BJ (cell line): ENCODE measurements at places on chromosomes 11 and 22.

GRCh38 chr11:60175860-60176275 lies 7.0 kb downstream of the MS4A6A start:
- no peak for DNase-seq

DNA sequence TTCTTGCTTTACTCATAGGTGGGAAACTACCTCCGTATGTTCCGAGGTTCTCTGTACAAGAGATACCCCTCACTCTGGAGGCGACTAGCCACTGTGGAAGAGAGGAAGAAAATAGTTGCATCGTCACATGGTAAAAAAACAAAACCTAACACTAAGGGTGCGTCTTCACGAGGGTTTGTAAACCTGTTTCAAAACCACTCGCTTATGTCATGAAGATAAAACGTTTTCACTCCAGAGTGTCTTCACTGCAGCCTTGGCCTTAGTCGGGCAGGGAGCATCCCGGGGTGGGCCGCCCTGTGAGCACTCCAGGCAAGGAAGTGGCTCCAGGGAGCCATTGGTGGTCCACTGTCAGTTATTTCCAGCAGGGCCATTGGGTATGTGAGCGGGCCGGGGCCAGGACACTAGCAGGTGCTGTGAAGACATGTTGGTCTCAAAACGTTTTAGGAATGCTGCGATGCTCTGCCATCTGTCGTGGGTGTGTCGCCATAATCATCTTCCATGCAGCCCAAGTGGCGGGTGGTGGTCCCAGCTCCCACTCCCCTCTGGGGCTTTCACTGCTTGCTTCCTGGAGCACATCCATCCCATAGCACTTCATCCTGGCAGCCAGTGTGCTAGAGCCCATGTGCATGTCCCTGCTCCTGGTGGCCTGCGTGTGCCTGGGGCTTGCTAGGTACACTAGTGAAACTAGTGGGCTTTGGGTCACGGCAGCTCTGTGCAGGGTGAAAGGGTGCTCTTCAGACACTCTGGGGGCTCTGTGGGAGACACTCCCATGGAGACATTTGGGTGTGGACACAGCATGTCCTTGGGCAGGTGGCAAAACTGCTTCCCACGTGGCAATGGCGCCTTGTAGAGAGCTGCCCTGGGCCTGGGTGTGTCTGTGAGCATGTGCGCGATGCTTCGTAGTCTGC lies 5.2 kb downstream of the SMARCB1 start:
- no peak for DNase-seq

GRCh38 chr11:7619322-7619721 lies 54.0 kb downstream of the CYB5R2 start:
- no peak for DNase-seq

GRCh38 chr11:128283451-128283850 lies 303.9 kb downstream of the ETS1 start:
- DNase-seq = no peak

GRCh38 chr11:133052537-133052936 lies 479.8 kb downstream of the OPCML start:
- no peak for DNase-seq

DNA sequence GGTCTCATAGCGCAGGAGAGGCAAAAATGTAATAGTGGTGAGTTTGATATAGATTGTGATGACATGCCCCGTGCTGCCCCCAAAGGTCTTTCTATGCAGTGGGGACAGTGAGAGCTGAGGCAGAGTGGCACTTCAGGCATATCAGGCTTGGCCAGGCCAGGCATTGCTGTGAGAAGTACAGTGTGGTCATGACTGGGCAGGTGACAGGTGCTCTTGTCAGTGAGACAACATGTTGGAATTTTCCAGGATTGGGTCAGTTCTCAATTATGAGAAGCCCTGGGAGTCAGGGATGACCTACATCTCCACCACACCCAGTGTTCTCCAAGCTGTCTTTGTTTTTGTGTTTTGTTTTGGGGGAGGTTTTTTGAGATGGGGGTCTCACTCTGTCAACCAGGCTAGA lies 3.7 kb downstream of the SNAP29 start:
- no peak for DNase-seq

- no peak for DNase-seq
Observed at GRCh38 chr11:108931168-108931567, 266.3 kb downstream of the DDX10 start.

GRCh38 chr11:10438458-10438857 lies 16.6 kb upstream of the AMPD3 start:
- DNase-seq = no peak

DNA sequence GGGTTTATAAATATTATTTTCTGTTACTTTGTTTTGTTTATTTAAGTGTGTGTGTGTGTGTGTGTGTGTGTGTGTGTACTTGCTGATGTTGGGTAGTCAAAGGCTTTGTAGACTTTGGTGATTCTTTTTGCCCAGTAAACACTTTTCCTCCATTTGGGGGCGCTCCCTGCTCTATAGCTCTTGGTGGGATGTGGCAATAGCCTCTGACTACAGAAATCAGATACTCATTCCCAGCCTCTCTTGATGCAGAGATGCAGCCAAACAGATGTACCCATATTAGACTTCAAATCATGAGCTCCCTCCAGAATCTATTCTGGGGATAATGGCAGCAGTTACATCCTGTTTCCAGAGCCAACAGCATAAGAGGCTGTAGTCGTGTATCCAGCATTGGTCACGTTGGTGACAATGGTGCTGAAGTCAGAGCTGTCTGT lies 33.4 kb upstream of the APOL5 start:
- no peak for DNase-seq

DNA sequence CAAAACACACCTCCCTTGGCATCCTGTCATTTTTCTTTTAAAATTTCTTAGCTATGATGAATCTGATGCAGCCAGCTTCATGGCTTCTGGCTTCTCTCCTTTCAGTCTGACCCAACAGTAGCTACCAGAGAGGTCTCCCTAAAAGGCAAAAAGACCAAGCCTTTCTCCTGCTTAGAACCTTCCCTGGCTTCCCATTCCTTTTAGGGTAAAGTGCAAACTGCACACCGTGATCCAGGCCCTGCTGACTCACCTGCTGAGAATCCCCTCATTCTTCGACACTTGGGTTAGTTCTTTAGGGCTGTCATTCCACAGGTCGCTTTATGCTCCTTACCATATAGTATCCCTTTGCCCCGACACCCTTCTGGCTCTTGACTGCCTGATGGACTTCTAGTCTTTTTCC lies 362.4 kb downstream of the MIAT start:
- no peak for DNase-seq

DNA sequence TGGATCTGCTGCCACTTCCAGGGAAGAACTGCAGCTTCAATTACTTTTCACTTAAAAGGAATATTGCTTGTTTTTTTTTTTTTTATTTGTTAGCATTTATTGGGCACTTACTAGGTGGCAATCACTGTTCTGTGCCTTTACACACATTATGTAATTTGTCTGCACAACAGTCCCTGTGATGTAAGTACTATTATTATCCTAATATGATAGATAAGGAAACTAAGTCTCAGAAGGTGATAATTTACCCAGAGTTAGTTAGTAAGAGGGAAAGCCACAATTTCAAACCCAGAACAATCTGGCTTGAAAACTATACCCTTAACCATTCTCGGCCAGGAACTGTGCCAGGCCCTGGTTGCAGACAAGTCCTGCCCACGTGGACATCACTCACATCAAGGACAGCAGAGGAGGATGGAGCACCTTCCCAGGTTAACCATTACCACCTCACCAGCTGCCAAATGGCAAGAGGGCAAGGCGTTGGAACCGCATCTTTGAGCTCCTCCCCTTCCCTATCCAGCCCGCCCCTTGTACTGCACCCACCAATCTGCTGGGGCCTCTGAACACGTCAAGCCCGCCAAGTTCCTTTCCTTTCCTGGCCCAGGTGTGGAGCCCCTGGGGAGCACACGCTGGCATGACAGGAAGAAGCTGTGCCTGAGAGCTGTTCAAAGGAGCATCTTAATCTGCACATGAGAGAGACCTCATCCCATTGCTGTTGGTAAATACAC lies 78.4 kb downstream of the NAV2 start:
- no peak for DNase-seq

DNA sequence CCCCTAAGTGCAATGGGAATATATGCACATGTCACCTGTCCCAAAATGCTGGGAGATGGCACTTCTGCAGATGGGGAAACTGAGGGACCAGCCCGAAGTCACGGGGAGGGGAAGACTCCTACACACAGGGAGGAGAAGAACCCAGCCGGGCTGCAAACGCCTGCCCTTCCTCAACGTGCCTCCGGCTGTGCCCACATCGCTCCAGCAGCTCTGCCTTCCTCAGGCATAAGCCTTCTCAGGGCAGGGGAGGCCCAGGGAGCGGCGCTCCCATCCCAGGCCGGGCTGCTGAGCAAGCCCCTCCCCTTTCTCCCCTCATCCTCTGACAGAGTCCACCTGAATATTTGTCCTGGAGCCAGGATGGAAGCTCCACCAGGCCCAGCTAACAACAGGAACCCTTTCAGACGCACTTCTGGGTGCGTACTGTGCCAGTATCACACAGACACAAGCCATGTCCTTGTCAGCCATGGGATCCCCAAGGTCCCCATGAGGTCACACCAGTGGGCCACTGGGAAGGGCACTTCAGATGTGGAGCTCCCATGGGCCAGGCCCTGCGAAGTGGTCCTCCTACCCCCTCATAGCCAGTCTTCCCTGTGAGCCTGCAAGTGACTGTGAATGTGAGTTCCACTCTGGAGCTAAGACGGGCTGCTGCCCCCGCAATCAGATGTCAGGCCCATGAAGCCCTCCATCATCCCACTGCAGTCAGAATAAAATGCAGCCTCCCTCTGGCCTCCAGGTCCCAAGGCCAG lies 2.5 kb upstream of the CD81 start:
- no peak for DNase-seq

DNA sequence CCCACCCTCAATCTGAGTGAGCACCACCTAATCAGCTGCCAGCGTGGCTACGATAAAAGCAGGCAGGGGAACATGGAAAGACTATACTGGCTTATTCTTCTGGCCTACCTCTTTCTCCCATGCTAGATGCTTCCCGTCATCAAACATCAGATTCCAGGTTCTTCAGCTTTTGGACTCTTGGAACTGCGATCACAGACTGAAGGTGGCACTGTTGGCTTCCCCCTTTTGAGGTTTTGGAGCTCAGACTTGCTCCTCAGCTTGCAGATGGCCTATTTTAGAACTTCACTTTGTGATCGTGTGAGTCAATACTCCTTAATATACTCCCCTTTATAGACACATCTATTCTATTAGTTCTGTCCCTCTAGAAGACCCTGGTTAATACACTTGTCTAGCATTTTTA lies 543.7 kb upstream of the RAG2 start:
- no peak for DNase-seq

DNA sequence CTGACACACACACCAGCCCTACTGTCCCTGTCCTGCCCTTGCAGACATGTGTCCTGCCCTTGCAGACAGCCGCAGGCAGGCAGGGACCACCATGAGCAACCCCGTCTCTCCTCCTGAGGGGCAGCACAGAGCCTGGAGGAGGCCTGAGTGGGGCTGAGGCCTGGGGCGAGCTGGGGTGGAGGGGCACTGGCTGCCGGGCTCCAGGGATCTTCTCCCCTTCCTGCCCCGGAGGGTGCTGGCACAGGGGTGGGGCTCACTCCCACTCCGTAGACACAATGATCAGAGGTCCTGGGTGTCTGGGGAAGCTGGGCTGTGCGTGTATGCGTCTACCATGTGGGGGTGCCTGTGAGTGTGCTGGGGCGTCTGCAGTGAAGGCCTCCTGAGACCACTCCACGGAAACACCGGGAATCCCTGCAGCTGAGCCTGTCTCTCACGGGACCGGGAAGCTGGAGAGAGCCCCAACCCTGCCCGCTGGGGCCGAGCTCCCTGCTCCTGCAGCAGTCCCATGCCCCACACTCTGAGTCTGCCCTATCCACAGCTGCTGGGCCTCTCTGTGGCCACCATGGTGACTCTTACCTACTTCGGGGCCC lies 588 bp downstream of the TSPAN32 start:
- DNase-seq = no peak

GRCh38 chr11:94678901-94679300 lies 89.3 kb upstream of the AMOTL1 start:
- DNase-seq = no peak
